ENCODE measurements at places on chromosomes 3 and 15. TPM values are rescaled to one million over a fixed set of nuclear protein-coding genes. Genes with fewer than 3 reads are reported as not detected.

FAM174B gene
- 0.05 TPM for total RNA-seq

AGBL1 gene
- not detected for total RNA-seq

DNA sequence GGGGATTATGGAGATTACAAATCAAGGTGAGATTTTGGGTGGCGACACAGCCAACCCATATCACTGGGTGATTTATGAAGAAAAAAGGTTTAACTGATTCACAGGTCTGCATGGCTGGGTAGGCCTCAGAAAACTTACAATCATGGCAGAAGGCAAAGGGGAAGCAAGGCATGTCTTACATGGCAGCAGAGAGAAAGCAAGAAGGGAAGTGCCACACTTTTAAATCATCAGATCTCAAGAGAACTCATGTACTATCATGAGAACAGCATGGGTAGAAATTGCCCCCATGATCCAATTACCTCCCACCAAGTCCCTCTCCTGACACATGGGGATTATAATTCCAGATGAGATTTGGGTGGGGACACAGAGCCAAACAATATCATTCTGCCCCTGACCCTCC lies 59.7 kb downstream of the DPH6 start:
- no peak overlapping the region for H3K27ac ChIP-seq
- DNase-seq, result no peak
- no peak overlapping the region for H3K4me3 ChIP-seq
- no peaks in the 10 kb centered on the region for H3K27me3 ChIP-seq
- 0 out of 2 replicates have a peak, but pooled peaks cover 4% of the 10 kb centered on the region for H3K4me1 ChIP-seq
- H3K36me3 ChIP-seq, result no peaks in the 10 kb centered on the region

DNA sequence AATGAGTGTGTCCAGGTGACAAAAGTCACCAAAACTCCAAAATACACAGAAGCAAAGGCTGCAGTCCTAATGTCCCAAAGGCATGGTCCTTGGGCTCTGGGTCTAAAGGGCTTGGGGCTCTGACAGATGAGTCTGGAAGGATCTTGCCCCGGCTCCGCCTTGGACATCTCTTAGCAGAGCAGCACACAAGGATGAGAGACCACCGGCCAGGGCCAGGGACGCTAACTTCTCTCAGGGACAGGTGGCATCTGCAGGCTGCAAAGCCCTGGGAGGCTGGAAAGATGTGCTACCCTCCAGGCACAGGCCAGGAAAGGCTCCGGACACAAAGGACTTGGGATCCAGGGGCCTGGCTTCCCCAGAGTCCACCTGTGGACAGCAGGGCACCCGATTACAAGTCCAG lies 14.1 kb upstream of the SHISA5 start:
- no peak for DNase-seq
- H3K4me3 ChIP-seq, result no peak overlapping the region
- 0 out of 2 replicates have a peak, but pooled peaks cover 3% of the 10 kb centered on the region for H3K36me3 ChIP-seq

All from SJSA1 (cell line).